Non-pigmented ciliary epithelial cell (primary cell): ENCODE measurements at places on chromosomes 7 and 10.

GRCh38 chr10:96548589-96548988 is 34.9 kb upstream of the TLL2 start:
- no peak for DNase-seq

DNA sequence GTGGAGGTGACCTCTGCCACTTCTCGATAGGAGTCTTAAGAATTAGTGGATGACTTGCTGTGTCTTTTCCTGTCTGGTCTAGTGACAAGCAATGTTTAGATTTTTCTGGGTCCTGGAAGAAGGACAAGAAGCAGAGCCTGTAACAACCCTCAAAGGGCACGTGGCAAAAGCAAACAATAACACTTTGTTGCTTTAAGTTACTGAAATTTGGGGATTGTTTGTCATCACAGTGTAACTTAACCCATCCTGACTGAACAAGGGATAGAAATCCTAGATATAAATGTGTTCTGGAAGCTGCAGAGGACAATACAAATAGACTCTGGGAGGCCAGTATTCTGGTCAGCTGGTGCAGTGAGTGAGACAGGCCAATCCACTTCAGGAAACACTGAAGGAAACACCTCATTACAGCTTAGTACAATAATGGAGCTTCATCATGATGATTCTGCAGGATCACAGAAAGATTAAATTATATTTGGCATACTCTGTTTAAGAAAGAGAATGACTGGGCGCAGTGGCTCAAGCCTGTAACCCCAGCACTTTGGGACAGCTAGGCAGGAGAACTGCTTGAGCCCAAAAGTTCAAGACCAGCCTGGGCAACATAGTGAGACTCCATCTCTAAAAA is 23.3 kb downstream of the ENKUR start:
- DNase-seq, result no peak

DNA sequence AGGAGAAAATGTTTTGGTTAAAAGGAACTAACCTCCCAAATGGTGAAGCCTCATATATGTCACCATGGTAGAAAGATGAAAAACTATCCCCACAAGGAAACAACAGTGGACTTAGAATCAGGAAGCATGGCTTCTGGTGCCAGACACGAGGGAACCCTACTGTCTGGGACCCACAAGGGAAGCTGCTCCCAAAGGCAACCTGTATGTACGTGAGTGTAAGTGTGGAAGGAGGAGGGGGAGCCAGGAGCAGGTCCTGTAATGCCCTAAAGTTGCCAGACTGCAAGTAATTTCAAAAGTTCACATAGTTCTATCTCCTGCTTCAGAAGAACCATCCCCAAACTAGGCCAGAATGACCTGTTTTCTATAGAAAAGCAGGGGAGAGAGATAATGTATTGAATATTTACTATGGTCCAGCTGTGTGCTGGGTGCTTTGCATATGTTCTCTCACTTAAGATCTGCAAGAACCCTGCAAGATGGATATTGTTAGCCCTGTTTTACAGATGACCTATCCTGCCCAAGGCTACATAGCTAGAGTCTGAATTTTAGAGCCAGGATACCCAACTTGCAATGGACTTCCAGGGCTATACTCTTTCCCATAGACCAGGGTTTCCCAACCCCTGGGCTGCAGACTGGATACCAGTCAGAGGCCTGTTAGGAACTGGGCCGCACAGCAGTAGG is 19.2 kb downstream of the DUSP5 start:
- DNase-seq, result no peak

GRCh38 chr7:115838829-115839228 is 191.7 kb downstream of the TFEC start:
- DNase-seq, result no peak

DNA sequence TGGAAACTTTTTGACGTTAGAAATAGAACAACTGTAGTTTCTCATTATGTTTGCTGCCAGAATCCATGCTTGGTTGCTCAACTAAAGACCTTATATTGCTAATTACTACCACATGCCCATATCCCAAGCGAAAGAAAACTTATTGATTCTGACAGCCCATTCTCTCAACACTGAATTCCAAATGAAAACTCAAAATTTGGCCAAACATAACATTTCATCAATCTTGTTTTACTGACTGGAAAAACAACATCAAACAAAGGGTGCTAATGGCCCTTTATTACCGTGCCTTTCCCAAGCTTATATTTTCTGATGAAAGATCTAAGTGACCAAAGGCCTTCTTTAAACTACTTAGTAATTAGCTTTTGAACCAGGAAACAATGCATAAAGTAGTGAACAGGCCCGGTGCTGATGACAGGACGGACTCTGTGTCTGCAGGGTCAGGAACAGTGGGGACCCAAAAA is 531.8 kb downstream of the KCNMA1 start:
- no peak for DNase-seq

GRCh38 chr10:91149550-91149949 is 70.9 kb upstream of the PCGF5 start:
- no peak for DNase-seq

- no peak for DNase-seq
Measured at GRCh38 chr10:95485056-95485844, 75.9 kb downstream of the SORBS1 start.
